ENCODE measurements at places on chromosomes 13 and 19.
A peak's percentile ranks its signal among the peaks of the same experiment; 100 is the strongest.

DNA sequence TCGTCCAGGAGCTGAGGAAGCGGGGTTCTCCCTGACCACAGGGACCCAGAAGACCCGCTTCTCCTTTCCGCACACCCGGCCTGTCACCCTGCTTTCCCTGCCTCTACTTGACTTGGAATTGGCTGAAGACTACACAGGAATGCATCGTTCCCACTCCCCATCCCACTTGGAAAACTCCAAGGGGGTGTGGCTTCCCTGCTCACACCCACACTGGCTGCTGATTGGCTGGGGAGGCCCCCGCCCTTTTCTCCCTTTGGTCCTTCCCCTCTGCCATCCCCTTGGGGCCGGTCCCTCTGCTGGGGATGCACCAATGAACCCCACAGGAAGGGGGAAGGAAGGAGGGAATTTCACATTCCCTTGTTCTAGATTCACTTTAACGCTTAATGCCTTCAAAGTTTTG is 18.9 kb downstream of the VASP start:
- DNase-seq, result peak; percentile 65

DNA sequence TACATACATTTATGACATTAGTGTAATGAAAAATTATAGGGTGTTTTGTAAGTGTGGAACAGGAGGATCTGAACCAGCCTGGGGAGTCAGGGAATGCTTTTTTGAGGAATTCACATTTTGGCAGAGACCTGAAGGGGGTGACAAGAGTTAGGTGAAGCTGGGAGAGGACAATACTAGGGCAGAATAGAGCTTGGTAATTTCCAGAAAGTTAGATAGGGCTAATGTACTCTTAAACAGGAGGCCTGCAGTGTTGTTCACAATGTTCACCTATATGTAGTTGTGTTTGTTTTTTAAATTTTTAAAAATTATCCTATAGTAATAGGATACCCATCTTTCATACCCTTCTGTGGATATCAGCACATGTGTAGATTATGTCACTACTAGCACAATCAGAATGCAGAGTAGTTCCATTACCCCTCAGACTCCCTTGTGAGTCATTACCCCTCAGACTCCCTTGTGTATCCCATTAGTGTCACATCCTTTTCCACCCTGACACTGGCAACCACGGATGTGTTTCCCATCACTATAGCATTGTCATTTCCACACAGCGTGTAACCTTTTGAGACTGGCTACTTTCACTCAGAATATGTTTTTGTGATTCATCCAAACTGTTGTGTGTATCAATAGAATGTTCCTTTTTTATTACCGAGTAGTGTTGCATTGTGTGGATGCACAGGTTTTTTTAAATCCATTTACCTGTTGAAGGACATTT is 43.1 kb downstream of the PCCA start:
- peak; percentile 81 for DNase-seq

DNA sequence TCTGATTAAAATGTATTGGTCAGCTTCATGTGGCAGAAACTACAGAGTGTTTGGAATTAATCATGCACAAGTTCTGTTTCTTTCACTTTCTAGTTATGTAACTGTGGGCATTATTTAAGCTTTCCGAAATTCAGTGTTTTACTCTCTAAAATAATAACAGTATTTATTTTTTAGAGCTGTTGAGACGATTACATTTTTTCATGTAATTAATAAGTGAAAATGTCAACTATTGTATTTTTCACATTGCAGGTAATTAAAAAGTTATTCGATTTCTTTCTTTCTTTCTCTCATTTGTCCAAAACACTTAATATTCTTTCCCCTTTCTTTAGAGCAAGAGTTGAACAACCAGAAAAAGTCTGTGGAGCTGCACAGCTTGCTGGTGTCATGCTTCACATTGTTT is 559.4 kb upstream of the PCDH20 start:
- DNase-seq, result no peak

GRCh38 chr19:53519446-53519845 is 18.5 kb upstream of the ZNF331 start:
- no peak for DNase-seq

GRCh38 chr13:44431150-44431549 is 57.5 kb downstream of the SERP2 start:
- DNase-seq, result no peak

DNA sequence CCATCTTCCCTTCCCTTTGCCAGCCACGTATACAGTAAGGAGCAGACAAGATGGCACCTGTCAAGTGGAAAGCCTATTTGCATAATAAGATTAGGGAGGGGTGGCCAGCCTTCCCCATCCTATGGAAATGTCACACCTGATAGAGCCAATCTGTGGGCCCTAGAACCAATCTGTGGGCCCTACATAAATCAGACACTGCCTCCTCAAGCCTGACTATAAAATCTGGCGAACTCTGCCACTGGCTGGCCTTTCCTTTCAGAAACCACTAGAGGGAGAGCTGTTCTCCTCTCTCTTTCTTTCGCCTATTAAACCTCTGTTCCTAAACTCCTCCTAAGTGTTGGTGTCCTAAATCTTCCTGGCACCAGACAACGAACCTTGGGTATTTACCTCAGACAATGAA is 231.5 kb upstream of the KLHL1 start:
- DNase-seq, result peak; percentile 8

- no peak for DNase-seq
Observed at GRCh38 chr13:79442221-79442620, 36.2 kb upstream of the RBM26 start.
